Stimulated activated CD8-positive, alpha-beta memory T cell treated with anti-CD3 and anti-CD28 coated beads, Interleukin-7, amount 100 ng/mL, for 1 hour (primary cell): ENCODE measurements at places on chromosomes 16 and 17.

DNA sequence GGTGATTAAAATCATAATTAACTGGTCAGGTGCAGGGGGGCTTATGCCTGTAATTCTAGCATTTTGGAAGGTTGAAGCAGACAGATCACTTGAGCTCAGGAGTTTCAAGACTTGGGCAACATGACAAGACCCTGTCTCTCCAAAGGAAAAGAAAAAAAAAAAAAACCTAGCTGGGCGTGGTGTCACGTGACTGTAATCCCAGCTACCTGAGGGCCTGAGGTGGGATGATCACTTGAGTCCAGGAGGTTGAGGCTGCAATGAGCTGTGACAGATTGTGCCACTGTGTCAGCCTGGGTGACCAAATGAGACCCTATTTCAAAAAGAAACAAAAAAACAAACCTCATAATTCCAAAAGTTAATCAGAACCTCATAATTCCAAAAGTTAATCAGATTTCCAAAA, 505.5 kb downstream of the CDH8 start:
- no peak for DNase-seq

DNA sequence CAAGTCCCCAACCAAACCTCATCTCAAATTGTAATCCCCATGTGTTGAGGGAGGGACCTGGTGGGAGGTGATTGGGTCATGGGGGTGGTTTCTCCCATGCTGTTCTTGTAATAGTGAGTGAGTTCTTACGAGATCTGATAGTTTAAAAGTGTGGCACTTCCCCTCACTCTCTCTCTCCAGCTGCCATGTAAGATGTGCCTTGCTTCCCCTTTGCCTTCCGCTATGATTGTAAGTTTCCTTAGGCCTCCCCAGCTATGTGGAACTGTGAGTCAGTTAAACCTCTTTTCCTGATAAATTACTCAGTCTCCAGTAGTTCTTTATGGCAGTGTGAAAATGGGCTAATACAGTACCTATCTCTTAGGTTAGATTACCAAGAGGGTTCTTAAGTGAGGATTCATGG, 5.8 kb downstream of the PMFBP1 start:
- DNase-seq, result no peak

- no peak for DNase-seq
Measured at GRCh38 chr17:8068736-8069586, 18.6 kb downstream of the ALOX12B start.

GRCh38 chr17:27748360-27748825, 51.9 kb downstream of the NOS2 start:
- DNase-seq, result no peak

GRCh38 chr16:4517812-4518680, 20.5 kb downstream of the CDIP1 start:
- DNase-seq, result no peak

- no peak for DNase-seq
Measured at GRCh38 chr17:21028192-21028591, 14.6 kb downstream of the USP22 start.

- DNase-seq, result no peak
Measured at GRCh38 chr16:57377080-57377841, 5.0 kb downstream of the CX3CL1 start.

GRCh38 chr17:32944248-32945020, 16.5 kb downstream of the TMEM98 start:
- no peak for DNase-seq

- no peak for DNase-seq
Measured at GRCh38 chr17:56808503-56808902, 25.2 kb downstream of the C17orf67 start.

DNA sequence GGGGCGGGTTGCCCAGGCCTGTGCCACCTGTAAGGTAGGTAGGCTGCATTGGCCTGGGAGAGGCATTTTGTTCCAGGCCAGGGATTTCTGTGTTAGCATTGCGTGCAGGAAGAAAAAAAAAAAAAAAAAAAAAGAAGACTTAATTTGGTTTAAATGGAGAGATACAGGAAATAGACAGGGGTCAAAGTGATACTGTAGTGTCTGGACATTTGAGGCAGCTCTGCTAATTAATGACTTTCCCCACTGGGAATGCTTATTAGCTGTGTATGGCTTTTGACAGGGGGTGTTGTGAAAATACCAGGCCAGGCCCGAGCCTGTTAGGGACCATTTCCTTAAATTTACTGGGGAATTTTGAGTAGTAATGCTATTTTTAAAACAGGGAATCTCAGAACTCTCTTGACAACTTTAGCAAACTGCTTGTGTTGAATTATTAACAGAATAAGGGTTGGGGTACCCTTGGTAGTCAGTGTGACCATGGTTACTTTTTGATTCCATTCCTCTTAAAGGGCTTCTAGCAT, 1.0 kb downstream of the MAP2K4 start:
- DNase-seq, result no peak

DNA sequence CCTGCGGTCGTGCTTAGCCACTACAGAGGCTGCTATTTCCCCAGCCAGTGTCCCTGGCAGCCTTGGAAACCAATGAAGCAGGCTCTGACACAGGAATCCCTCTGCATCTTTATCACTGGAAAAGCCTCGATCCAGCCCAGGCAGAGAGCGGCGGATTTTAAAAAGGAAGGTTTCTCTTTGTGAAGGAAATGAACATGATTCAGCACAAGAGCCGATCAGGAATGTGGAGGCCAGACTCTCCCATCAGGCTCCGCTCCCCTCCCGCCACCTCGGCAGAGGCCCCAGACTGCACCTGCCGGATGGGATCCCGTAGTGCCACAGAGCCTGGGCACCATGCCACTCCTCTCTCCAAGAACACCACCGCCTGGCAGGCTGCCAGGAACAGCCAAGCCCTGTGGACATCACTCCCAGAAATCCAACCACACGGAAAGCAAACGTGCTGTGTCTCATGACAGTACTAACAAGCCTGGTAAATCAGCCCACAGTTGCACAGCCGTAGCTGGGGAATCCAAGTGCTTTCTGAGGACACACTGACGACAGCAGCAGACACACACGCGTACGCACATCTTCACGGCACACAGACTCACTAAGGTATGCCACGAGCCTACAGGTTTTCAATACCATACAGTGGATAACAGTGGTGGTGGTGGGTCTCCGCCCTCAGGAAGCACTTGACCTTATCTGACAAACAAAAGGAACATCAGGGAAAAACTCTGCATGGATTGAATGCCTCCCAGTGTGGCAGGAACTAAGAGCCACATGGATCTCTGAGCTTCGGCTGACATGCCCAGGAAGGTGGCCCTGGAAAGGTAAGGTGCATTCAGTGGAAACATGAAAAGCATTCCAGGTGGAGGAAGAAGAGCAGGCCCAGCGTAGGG, 5.4 kb downstream of the LRRC75A start:
- no peak for DNase-seq

- no peak for DNase-seq
Measured at GRCh38 chr16:31179219-31179746, 656 bp upstream of the FUS start.

- DNase-seq, result no peak
Measured at GRCh38 chr16:84117494-84117843, 727 bp upstream of the MBTPS1 start.

DNA sequence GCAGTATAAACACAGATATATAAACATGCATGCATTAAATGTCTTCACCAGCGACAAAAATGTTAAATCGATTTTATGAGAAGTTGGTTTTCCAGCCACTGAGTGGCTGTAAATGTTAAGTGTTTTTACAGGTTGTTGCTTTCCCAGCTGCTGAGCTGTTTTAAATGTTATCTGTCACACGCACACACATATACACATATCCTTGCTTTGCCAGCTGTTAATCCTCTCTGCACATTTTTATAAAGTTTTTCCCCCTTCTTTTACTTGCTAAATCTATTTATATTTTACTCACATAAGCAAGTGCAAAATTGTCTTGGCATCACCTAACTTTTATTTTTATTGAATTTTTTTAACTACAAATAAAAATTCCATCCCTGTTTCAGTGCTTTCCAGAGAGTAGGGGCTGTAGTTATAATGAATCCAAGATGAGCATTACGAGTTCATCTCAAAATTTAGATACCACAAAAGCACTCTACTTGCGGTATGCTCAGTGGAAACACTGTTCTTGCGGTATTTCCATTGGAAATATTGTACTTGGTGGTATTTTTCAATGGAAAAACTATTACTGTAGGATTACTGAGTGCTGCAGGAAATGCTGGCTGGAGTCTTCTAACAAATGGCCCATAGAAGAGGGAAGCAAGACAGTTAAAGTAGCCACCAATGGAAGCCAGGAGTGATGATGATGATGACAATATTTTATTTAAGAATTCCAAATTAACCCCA, 124.9 kb upstream of the KCNJ16 start:
- DNase-seq, result no peak

GRCh38 chr16:46662123-46662522, 26.9 kb downstream of the VPS35 start:
- DNase-seq, result no peak

DNA sequence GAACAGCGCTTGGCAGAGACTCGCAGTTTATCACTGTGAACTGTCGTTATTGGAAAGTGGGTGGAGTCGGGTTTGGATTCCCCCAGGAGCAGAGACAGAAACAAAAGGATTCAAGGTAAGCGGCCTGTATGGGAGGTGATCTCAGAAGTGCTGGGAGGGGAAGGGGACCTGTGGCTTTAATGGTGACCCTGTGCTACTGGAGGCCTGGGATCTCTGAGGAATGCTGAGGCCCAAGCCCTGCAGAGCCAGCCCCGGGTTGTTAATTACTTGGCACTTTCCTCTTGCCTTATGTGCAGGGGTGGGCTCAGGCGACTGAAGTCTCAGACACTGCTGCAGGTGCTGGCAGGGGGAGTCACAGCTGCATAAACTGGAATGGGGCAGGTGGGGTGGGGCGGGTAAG, 27.4 kb downstream of the IRF8 start:
- no peak for DNase-seq

- DNase-seq, result no peak
Measured at GRCh38 chr16:65666132-65666941, 544.5 kb upstream of the CDH11 start.

GRCh38 chr17:48179071-48179945, 71.7 kb downstream of the SNX11 start:
- no peak for DNase-seq

- no peak for DNase-seq
Measured at GRCh38 chr16:81601601-81602255, 157.1 kb downstream of the CMIP start.

DNA sequence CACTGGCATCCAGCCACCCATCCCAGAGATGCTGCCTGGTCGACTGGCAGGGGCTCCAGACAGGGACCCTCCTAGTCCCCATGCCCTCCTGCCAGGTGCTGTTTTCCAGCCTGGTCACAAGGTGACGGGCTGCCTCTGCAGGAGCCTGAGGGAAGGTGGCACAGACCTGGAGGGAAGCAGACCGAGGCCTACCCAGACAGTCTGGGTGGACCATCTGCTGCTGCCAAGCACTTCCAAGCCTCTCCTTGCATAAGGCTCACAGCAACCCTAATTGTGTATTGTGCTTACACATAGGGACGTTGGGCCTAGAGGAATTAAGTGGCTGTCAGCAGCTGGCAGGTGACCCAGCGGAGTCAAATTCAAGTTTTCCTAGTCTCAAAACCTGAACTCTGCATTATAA, 90.1 kb upstream of the KCNJ18 start:
- DNase-seq, result no peak

- no peak for DNase-seq
Measured at GRCh38 chr17:4733073-4733531, 1.9 kb downstream of the MED11 start.

- no peak for DNase-seq
Measured at GRCh38 chr16:66693149-66693548, 3.4 kb downstream of the CMTM4 start.

DNA sequence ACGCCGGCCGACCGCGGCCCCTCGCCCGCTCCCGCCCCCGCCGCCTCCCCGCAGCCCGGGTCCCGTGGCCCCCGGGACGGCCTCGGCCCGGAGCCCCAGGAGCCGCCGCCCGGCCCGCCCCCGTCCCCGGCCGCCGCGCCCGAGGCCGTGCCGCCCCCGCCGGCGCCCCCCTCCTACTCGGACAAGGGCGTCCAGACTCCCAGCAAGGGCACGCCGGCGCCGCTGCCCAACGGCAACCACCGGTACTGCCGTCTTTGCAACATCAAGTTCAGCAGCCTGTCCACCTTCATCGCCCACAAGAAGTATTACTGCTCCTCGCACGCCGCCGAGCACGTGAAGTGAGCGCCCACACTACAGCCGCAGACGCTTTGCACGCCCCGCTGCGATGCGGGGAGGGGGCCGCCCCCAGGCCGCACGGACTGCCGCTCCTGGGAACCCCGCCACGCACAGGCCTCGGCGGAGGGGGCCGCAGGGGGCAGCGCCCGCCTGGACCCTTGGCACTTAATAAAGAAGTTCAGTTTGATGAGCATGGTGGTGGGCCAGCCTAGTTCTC, 35.5 kb upstream of the ZC3H18 start:
- DNase-seq, result no peak

DNA sequence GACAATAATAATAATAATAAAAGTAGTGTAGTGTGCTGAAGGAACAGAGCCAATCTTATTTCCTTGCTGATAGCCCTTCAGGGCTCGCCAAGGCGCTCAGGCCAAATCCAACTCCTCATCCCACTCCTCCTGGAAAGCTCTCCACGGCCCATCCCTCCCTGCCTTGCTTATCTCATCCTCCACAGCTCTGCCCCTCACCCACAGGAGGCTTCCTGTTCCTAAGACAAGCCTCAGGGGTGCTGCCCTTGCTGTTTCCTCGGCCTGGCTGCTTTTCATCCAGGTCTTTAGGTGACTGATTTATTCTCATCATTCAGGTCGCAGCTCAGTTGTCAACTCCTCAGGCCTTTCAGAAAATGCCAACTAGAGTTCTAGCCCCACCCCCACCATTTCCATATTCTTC, 11.2 kb downstream of the GTF3C1 start:
- no peak for DNase-seq

- no peak for DNase-seq
Measured at GRCh38 chr17:41594363-41594915, 7.7 kb upstream of the KRT14 start.

DNA sequence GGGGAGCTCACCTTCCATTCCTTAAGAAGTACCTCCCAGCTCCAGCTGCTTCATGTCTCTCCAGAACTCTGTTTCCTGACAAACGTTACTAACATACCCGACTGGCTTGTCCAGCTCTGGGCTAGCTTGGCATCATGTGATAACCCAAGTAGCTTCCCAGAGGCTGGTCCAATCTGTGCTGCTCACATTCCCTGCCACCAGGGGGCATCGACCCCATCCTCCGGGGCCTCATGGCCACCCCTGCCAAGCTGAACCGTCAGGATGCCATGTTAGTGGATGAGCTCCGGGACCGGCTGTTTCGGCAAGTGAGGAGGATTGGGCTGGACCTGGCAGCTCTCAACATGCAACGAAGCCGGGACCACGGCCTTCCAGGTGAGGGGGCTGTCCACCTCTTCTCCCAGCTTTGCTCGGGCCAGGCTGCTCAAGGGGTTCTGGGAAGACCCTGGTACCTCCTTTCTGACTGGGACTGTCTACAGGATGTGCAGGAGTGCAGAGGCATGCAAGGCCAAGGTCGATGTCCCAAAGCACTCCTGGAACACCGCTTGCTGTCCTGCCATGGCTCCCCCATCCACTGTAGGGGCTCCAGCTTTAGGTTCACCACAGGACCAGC, 7.6 kb downstream of the EPX start:
- peak; percentile 20 for DNase-seq
